Stimulated activated CD8-positive, alpha-beta memory T cell treated with anti-CD3 and anti-CD28 coated beads, Interleukin-2, amount 100 ng/mL, for 1 hour (primary cell): ENCODE measurements at places on chromosomes 7 and 10.

DNA sequence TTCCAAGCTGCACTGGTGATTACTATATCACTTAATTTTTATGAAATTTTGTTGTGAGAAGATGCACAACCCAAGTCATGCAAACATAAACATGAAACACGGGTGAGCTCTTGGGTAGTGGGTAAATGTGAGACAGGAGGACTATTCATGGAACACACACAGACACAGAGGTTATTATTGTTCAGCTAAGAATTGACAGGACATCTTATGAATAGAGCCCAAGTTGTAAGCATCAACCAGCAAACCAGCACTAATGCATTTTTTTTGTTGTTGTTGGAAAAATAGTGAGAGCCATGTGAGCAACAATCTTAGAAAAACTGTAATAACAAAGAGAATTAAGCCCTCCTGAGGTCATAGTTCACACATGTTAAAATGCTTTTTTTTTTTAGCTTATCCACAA, 1179.7 kb downstream of the GATA3 start:
- DNase-seq, result no peak

GRCh38 chr7:73822319-73823173, 8.2 kb upstream of the CLDN4 start:
- DNase-seq, result no peak

- DNase-seq, result no peak
Measured at GRCh38 chr7:116710764-116711452, 38.9 kb downstream of the MET start.

- DNase-seq, result no peak
Measured at GRCh38 chr7:148645898-148646297, 52.8 kb upstream of the CUL1 start.

DNA sequence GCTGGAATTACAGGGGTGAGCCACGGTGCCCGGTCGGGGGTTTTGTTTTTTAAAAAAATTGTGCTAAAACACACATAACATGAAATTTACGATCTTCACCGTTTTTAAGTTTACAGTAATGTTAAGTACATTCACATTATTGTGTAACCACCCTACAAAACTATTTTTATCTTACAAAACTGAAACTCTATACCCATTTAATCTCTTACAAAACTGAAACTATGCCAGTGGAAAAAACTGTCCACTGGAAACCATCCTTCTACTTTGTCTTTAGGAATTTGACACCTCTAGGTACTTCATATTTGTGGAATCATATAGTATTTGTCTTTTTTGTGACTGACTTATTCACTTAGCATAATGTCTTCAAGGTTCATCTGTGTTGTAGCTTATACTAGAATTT, 1.0 kb upstream of the PSMC2 start:
- DNase-seq, result no peak

DNA sequence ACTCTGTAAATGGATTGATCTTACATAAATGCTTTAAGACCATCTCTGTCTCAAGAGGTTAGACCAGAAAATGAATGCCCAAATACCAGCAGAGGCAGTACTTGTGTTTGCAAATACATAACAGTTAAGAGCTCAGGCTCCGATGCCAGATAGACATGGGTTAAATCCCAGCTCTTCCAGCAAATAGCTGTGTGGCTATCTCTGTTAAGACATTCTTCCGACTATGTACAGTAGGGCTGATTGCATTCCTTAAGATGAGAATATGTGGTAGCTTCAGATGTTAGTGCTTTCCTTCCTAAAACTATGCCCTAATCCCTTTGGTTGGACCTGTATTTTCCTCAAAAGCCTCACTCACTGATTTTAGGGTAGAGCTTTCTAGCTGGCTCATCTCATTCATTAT, 2.2 kb downstream of the IDE start:
- no peak for DNase-seq
